ENCODE measurements at places on chromosomes 7 and 10.

DNA sequence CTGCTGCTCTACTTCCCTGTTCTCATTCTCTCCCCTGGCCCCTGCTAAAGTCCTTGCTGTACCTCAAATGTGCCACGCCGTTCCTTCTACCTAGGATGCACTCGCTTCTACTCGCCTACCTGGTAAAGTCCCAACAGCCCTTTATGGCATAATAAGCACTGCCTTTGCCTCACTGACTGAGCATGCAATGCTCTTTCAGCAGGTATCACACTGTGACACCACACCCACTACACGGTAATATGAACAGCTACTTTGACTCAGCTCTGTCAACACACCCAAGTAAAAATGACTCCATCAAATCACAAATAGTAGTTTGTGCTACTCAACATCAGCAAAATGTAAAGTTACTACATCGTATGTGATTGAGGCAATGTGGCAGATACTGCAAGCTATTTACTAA lies 37.6 kb downstream of the FAM204A start:
- DNase-seq = no peak

- DNase-seq = no peak
These were observed 47.2 kb downstream of the CAMK1D start for GRCh38 chr10:12396567-12396966.

DNA sequence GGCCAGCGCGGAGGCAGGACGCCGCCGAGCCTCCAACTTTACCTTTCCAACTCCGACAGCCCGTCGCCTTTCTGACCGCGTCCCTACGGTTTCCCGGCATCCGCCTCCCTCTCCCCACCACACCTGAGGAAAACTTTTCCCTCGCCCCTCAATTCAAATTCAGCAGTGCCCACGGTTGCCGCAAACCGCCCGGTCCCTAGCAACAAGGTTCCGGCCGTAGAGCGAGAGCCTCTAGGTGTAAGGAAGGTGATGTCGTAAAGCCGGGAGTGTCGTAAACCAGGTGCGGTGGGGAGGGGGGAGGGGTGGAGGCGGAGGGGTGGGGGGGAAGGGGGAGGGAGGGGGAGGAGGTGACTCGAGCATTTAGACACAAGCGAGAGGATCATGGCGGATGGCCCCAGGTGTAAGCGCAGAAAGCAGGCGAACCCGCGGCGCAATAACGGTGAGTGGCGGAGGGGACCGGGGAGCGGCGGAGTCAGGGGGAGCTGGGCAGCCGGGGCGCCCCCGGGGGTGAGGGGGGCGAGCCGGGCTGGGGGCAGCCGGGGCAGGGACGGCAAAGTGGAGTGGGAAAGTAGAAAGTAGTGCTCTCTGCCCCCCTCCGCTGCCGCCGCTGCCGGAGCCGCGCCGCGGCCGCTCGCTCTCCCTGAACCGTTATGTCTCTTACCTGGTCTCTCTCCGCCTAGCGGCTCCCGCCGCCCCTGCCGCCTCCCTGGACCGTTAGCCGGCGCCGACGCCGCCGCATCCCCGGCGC lies at the start of gene ZEB1:
ZEB1 (plus strand) TSS at position 363 of the 748 bp plus-strand sequence; CDS start at position 382, 19 bp downstream.
- DNase-seq = peak; percentile 79

GRCh38 chr7:151113344-151114150 lies 27.3 kb downstream of the AGAP3 start:
- DNase-seq = no peak

GRCh38 chr10:4018054-4018511 lies 233.1 kb upstream of the KLF6 start:
- no peak for DNase-seq

DNA sequence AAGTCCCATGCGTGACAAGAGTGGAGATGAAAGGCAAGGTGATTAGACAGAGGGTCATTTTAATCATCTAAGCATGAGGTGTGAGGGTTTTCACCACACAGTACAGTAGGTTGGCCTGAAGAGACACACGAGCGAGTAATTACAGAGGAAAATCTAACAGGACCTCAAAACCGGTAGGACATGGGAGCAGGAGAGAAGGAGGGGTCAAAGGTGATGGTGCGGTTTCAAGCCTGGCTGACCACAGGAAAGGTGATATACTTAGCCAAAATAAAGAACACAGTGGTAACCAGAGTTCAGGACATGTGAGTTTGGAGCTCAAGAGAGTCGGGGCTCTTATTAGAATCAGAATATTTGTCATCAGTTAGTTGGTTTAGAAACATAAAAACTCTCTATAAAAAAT lies 20.0 kb downstream of the GLI3 start:
- no peak for DNase-seq

DNA sequence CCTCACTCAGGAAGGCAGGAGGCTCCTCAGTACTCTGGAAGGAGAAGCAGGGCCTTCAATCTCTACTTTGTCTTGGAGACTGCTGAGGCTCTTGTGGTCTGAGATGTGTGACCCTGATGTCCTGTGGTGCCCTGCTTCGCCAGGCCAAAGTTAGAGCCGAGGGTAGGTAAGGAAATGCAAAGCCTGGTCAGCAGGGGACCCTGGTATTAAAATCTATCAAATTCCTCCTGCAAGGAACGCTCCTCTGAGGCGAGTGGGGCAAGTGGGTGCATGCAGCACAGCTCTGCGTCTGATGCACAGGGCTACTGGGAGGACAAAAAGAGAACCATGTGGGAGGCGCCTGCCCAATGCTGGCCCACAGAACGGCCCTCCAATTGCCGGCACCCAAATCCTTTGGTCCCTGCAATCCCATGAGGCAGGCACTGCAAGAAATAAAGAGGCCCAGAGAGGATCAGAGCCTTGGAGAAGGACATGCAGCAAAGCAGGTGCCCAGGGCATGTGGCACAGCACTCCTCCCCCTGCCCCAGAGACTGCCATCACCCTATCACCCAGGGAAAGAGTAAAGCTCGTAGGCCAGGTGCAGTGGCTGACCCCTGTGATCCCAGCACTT lies 23.1 kb upstream of the ZMIZ1 start:
- no peak for DNase-seq

- DNase-seq = no peak
These were observed 53.9 kb downstream of the SHH start for GRCh38 chr7:155758348-155758747.

- DNase-seq = no peak
These were observed 112.5 kb upstream of the ANKRD1 start for GRCh38 chr10:91033324-91033950.

DNA sequence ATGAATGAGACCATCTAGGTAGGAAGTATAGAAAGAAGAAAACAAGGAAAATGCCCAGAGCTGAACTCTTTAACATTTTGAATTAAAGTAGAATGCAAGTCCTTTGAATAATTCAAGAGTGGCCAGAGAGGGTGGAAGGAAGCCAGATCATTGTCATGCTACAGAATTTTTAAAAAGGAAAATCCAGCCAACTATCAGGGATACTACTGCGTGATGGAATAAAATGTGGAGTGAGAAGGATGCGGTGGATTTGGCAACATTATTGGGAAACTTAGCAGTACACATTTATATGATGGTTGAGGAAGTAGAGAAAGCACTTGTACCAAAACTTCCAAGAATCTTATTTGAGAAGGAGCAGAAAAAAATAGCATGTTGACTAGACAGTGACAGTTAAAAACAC lies 261.6 kb downstream of the GPR158 start:
- no peak for DNase-seq

GRCh38 chr7:36735172-36735571 lies 10.9 kb upstream of the AOAH start:
- no peak for DNase-seq

DNA sequence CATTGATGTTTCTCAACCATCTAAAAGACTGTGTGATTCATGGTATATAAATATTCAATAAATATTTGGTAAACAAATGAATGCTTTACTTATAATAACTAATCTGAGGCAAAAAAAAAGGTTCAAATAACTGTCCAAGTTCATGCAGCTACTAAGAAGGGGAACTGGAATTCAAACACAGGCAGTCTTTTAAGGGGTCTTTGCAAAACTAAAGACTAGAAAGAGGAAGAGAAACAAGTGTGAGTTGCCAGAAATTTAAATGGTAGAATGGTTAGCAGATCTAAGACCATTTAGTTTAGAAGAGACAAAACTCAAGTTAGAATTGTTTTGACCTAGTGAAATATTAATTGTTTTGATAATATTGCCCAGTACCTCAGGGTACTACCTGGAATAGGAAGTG lies 642.0 kb upstream of the LRRN3 start:
- DNase-seq = no peak

GRCh38 chr10:126640401-126640800 lies 30.1 kb downstream of the C10orf90 start:
- no peak for DNase-seq

GRCh38 chr7:129089521-129090212 lies 34.8 kb upstream of the TNPO3 start:
- no peak for DNase-seq

DNA sequence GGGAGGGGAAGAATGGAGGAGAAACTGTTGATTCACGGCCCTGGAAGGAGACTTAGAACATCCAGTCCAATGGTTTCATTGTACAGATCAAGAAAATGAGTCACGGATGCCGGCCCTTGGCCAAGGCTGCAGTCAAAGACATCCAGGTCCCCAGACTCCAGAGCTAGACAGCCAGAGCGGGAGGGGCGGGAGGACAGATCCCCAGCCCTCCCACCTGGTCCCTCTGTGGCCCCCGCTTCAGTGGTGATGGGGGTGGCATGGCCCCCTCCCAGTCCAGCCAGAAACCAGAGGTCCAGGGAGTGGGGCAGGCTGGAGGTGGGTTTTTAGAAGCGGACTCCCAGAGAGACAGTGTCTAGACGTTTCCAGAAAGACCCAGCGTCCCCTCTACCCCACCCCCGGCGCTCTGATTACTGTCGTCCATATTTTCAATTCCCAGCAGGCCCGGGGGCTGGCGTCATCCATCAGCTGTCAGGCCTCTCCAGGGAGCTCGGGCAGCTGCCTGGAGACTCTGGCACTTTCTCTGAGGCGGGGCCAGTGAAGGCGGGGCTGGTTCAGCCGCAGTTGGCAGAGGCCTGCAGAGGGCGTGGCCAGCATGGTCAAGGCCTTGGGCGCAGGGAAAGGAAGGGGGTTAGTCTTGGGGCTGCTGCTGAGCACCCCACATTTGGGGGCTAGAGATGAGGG lies 8.0 kb upstream of the HSPB1 start:
- no peak for DNase-seq

GRCh38 chr10:71483885-71484751 lies 87.4 kb downstream of the CDH23 start:
- DNase-seq = no peak

GRCh38 chr7:52669031-52669430 lies 366.4 kb upstream of the POM121L12 start:
- no peak for DNase-seq

DNA sequence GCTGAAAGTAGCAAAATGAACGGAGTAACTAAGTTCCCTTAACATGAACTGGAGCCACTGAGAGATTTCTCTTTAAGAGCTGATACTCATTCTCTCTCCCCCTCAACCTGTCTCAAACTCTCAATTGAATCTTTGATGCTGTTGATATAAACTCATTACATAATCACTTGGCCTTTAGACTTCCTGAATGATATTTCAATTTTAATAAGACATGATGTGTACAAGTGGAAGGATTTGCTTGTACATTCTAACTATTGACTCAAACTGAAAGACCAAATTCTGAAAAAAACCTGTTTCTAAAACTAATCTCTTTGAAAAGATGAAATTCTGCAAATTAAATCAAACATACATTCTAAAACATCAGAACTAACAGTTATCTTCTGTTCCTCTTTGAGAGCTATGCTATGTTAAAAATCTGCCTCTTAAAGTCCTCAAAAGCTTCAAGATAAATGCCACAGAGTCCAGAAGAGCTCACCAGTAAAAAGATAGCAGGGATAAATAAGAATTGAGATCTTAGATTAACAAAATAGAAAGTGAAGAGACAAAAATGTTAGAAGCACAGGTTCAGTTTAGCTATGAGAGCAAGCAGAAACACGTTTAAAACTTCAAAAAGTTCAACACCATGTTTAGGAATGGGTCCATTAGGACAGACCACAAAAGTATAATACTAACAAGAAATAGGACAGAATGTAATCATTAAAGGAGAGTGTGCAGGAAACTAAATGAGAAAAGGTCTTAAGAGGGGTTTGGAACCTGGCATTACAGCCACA lies 46.1 kb downstream of the TNPO3 start:
- DNase-seq = no peak

DNA sequence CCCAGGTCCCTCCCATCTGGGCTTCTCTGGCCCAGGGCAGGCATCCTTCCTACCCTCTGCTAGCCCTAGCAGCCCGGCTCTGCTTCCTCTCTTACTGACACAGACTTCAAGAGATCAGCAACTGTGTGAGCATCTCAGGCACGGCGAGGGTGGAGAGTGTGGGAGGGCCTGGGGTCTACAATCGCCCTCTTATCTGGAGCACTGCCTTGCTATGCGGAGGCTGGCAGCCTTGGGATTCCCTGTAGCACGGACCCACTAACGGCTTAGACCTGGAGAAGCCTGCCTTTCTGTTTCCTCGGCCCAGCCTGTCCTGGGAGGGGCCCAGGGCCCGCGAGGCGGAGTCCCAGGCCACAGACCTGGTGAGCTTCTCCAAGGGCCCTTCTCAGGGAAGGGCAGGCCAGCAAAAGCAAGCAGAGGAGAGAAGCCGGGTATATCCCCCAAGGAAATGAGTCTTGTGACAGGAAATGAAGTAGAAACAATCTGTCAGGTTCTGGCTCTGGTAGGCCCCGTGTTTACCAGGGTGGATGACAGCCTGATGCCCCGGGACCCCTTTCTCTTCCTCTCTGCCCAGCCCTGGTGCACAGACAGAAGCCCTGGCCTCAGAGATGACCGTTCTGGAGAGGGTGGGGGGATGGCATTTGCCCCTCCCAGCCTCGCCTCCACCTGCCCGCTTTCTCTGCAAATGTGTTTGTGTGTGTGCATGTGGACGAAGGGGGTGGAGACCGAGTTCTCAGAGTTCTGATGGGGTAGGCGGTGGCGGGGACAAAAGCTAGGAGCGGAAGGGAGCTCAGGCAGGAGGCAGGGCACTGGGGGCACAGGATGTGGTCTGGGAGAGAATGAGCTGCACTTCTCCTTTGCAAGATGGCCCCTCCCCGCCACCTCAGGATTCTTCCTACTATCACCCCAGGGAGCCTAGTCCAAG lies 2.5 kb downstream of the LRCH4 start:
- DNase-seq = no peak

GRCh38 chr7:83655951-83656556 lies 7.1 kb upstream of the SEMA3E start:
- peak; percentile 15 for DNase-seq

DNA sequence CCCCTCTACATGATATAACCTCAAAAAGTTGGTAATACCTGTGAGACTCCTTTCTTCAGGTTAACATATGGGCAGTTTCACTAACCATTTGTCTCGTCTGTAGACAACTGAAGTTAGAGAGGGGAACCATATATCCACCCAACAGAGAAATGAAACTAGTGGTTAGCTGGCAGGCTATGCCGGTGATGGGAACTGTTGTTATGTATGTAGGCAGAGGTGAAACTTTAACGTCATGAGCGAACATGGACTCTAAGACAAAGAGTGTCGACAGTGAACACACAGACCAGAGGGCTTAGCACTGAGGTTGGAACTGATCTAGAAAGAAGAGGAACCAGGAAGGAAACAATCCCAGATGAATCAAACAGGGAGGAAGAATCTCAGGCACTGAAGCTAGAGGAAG lies 112.4 kb downstream of the ELMO1 start:
- no peak for DNase-seq

- DNase-seq = no peak
These were observed 64.8 kb upstream of the MEOX2 start for GRCh38 chr7:15751191-15751701.
